SHP77 treated with DMSO at 0.1 percent for 48 hours (cell line): ENCODE measurements at places on chromosomes 5 and 9.

GRCh38 chr5:163595932-163596607 lies 90.7 kb downstream of the MAT2B start:
- DNase-seq, result no peak

DNA sequence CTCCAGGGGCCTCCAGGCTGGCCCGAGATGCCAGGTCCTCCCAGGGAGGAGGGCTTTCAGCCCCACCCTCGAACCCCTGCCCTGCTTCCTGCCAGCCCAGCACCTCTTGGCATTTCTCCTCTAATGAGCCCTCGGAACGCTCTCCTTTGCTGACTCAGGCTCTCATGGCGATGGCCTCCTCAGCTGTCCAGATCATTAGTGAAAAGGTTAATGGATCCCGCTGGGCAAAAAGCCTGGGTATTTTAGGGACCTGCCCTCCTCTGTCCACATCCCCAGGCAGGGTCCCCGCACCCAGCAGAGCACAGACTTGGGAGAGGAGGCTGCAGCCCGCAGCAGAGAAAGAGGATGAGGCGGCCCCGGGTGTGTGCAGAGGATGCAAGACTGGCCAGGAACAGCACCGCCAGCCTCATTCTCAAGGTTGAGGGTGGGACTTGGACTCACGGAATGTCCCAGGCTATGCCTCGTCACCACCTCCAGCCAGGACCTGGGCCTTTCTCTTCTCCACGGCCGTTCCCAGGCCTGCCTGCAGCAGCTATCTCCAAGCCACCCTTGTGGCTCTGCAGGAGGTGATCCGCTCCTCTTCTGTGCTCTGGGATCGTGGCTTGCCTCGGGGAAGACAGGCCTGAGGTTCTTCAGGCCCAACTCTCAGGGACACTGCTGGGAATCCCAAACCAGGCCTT lies 23.0 kb upstream of the ADAMTS2 start:
- DNase-seq, result no peak

GRCh38 chr5:123358751-123359150 lies 64.5 kb downstream of the CEP120 start:
- DNase-seq, result no peak

DNA sequence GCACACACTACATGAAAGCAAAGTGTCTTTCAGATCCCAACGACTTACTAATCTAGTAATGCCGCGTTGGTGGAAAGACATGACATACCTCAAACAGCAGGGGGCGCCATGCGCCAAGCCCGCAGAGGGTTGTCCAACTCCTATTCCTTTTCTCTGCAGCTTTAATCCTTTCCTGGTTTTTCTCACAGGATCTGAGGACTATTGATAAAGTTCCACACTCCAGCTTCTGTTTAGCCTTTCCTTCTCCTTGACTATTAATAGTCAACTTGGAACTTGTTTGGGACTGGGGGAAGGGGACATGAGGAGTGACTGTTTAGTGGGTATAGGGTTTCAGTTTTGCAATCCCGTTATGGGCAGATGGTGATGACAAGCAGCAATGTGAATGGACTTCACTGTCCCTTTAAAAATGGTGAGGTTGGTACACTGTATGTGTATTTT lies 62.9 kb downstream of the OTULIN start:
- DNase-seq, result peak; percentile 91

DNA sequence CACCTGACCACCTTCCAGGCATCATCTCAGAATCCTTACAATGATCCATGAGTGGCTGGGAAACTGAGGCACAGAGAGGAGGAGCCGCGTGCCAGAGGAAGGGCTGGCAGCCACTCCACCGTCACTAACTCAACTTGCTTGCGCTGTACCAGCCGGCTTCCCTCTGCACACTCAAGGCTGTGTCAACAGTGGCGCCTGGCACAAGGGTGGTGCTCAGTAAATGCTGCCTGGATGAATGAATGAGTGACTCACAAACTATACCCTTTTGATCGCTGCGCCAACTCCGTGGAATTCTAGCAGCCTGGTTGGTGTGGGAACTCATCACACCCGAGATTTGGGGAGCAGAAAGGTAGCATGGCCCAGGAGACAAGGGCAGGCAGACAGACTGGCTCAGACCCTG lies 21.9 kb downstream of the PRRX2 start:
- no peak for DNase-seq

DNA sequence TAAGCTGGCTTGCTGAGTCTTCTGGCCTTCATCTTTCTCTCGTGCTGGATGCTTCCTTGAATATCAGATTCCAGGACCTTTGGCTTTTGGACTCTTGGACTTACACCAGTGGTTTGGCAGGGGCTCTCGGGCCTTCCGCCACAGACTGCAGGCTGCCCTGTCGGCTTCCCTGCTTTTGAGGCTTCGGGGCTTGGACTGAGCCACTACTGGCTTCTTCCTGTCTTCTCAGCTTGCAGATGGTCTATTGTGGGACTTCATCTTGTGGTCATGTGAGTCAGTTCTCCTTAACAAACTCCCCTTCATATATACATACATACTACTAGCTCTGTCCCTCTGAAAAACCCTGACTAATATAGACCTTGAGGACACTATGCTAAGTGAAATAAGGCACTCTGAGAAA lies 78.3 kb upstream of the SSBP2 start:
- no peak for DNase-seq

GRCh38 chr5:154302161-154302560 lies 111.6 kb downstream of the GALNT10 start:
- no peak for DNase-seq

DNA sequence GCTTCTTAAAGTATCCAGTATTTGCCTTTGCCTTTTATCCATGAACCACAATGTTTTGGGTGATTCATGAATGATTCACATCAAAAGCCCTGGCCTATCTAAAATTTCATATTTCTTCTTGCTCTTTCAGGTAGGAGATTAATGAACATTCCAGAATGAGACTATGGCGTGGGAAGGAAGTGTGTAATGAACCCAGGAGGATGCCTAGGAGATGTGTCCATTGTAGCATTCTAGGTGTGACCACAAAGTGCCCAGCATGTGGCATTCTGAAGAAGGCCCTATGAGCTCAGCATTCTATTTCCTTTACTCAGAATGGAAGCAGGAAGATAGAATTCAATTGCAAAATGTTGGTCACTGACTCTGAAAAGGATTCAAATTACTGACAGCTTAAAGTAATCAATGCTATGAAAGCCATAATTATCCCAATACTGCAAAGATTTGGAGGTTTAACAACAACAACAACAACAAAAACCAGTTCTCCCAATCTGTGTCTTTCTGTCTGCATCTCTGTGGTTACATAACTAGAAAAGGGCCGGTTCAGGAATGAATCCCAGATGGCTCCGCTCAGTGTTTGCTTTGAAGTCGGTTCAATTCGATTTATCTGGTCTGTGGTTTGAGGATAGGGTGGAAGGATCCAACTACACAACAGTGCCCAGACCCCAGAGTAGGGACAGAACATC lies 126.7 kb downstream of the FOXD1 start:
- DNase-seq, result no peak

GRCh38 chr5:79005151-79005550 lies 20.0 kb upstream of the ARSB start:
- DNase-seq, result no peak

GRCh38 chr5:73215891-73216610 lies 43.1 kb downstream of the TMEM174 start:
- peak; percentile 70 for DNase-seq

DNA sequence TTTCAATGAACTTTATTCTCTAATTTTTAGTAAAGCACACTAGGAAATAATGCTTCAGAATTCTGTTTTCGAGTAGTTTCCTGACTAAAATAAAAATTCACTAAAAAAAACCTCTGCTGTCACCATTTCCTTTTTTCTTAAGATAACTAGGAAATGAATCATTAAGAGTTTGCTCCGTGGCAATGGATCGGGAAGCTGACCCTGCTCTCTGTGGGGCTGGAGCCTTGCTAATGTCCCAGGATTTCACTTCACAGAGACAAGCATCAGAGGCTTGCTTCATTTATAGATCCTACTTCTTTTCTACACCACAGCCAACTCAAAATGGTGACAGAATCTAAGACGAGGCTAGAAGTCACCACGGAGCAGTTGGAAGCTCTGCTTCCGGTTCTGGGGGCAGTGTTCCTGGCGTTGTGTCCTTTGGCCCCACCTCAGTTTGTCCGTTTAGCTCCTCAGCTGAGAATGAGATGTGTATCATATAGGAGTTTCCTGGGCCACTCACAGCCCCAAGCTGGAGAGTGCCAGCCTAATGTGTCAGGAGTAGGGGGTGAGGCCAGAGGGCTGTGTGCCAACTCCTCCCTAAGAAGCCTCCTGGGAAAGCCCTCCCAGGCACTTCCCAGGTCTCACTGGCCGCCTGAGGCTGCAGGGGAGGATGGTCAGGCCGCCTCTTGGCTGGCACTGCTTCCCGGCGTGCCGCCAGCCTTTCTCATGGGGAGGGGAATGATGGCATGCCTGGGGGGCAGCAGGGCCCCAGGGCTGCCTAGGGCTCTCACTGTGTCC lies 19.6 kb downstream of the TENT4A start:
- DNase-seq, result no peak

DNA sequence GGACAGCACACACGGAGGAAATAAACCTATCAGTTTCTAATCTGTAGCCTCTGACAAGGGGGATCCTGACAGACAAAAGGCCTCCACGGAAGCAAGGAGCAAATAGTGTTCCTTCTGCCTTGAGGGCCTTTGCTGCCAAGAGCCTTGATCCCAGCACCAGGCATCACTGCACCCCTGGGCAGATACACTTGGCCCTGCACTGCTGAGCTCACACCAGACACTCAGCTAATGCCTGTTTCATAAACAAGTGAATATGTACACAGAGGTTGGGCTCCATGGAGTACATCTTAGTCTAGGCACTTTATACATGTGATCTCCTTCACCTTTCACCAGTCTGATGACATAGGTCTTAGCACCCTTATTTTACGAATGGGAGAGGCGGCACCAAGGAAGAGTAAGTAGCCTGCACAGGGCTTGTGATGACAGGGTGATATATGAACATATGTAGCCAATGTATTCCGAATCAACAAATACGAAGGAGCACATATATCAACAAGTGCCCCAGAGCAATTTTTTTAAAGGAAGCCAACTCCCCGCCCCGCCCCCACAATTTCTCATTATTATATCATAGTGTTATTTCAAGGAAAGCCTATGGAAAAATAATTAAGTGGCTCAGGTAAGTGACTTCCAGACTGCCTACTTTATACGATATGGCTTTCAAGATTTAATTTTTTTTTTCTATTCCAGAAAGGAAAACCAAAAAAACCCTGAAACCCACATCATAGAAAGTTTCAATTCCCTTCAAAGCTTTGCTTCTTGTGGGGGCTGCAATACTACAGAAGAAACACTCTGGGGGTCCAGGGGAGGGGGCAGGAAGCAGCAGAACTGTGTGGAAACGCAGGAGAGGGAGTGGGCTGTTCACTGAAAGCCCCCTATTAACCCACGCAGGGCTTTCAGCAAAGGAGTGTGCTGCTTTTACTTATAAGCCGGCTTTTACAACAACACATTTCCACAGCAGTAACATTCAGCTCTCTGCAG lies 32.0 kb downstream of the CDC14B start:
- no peak for DNase-seq

GRCh38 chr5:127083711-127084110 lies 10.4 kb upstream of the C5orf63 start:
- no peak for DNase-seq

GRCh38 chr5:171581781-171582180 lies 162.3 kb downstream of the FGF18 start:
- no peak for DNase-seq

DNA sequence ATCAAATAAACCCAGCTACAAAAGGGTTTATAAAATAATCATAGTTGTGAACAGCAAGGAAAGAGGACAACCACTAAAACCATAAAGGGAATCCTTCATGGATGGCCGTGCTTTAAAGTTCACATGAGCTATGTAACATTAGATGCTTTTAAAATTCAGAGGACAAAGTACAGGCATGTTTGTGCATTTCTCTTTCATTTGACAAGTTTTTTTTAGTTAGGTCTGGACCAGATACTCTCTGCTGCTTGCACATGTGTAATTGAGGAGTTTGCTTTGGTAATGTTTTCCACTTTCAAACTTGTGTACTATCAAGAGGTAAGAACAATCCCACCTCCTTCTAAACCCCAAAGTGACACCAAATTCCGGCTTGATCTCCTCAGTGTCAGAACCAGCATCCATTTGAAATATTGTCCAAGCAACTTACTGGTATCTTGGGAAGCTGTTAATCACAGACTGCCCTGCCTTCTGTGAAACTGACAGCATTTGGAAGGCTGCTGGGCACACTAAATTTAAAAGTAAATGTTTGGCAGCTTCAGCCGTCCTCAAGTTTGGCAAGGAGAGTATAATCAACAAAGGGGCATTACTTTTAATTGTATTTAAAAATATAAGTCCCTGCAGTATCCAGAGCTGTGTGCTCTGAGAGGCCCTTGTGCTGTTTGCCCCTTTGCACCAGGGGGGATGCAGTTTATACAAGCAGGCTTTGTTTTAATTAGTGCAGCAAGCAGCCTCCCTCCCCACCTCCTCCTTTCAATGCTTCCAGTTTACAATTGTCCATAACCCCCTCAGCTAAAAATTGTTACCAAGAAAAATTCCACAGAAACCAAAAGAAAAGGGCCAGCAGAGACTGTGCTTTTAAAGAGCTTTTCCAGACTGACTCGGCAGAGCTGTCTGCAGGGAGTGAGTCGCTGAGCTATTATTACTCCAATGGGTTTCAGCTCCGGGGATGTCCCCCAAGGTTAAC lies 328.3 kb upstream of the MPDZ start:
- DNase-seq, result no peak

DNA sequence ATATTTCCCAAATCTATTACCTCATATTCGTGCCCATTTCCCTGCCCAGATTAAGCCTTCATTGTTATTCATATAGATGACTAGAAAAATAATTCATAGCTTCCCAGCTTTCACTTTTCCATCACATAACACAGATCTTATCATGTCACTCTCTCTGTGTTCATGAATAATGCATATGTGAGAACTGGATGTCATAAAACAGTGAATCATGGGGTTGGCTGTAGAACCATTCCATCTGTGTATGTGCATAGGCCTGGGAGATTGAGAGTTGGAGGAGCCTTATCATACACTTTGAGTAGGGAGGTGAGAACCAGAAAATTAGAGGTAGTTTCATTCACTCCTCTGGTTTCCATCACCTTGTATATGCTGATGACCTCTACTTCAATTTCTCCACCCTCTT lies 73.9 kb upstream of the RANBP6 start:
- DNase-seq, result no peak

DNA sequence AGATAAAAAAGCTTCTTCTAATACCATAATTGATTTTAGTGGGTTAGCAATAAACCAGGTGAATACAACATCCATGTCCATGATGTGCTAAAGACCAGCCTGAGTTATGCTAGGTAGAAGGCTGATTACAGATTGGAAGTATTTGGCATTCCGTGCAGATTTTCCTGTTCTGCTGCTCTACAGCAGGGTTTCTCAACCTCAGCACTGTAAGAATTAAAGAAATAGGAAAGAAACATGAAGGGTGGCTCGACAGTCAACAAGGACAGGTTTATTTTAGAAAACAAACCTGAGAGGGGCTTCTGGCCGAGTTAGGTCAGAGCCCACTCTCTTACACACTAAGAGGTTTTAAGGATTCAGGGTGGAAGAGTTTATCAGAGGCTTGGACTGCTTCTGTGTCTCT lies 42.3 kb downstream of the ZFAND5 start:
- DNase-seq, result no peak

GRCh38 chr5:15577132-15577531 lies 77.2 kb downstream of the FBXL7 start:
- DNase-seq, result no peak
